ENCODE measurements at places on chromosomes 4 and X. TPM values are rescaled to one million over a fixed set of nuclear protein-coding genes. Genes with fewer than 3 reads are reported as not detected.
A peak's percentile ranks its signal among the peaks of the same experiment; 100 is the strongest.

- no peak for DNase-seq
Measured at GRCh38 chrX:134742573-134742972, 84.3 kb upstream of the PLAC1 start.

- DNase-seq = no peak
Measured at GRCh38 chr4:85748654-85749053, 273.7 kb downstream of the ARHGAP24 start.

- DNase-seq = no peak
Measured at GRCh38 chrX:18424482-18425198, 768 bp upstream of the CDKL5 start.

DNA sequence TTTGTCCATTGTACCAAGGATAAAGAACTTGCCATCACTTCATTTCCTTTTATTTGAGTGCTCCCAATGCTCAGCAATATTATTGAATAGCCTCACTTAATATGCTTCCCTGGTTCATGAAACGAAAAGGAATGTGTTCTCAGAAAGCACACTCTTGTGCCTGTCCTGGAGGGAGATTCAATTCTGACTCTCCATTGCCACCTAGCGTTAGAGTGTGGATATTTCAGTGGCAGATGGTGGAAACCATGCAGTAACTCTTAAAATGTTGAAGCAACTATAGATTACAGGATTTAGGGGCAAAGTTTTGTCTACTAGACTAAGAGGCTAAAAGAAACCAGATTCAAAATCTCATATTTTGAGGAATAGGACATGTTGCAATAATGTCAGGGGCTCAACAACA lies 36.0 kb downstream of the GAB3 start:
- peak; percentile 61 for DNase-seq

- no peak for DNase-seq
Measured at GRCh38 chr4:145797278-145797677, 117.3 kb downstream of the C4orf51 start.

GRCh38 chr4:80069837-80070731 lies 2.9 kb downstream of the ANTXR2 start:
- no peak for DNase-seq

DNA sequence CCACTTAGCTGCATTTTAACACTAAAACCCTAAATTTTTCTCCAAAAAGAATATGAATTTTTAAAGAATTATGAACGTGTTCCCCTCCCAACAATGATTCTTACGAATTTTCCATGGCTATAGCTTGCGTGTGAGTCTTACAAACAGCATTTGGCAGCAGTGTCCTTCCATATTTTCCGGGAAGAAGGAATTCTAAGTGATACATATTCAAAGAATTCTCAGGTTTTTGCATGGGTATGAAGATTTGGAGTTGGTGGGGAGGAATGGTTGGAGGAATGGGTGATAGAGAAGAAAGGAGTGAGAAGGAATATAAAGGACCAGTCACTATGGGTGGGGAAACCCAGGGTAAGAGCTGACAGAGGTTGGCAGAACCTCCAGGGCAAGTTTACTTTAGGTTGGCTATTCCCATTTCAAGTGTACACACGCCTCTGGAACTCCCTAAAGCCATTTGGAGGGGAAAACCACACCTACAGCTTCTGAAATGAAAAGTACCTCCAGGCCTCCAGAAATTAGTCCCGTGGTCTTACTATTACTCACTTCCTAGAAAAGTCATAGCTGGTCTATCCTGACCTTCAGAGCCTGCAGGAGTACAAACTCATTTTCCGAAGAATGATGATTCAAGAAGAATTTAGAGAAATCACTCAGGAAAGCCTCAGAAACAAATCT lies 420.8 kb upstream of the DIPK2B start:
- DNase-seq = no peak

HAND2 gene
- 0.21 TPM for total RNA-seq
